ENCODE measurements at places on chromosomes 6 and 20. TPM values are rescaled to one million over a fixed set of nuclear protein-coding genes. Genes with fewer than 3 reads are reported as not detected.

LY6G6C gene
- not detected for total RNA-seq

TSBP1 gene
- not detected for total RNA-seq

TSPYL4 gene
- 15.6 TPM for total RNA-seq

OXT gene
- total RNA-seq: not detected

TP53TG5 gene
- total RNA-seq: not detected

TAF11 gene
- 19.3 TPM for total RNA-seq

PLCB4 gene
- 0.25 TPM for total RNA-seq

DACT2 gene
- total RNA-seq: 0.98 TPM

TP53INP2 gene
- 2.1 TPM for total RNA-seq

Data from fibroblast of the aortic adventitia (primary cell).